ENCODE measurements at places on chromosomes 16 and 17.

GRCh38 chr16:1810536-1810935 lies 16.1 kb downstream of the HAGH start:
- DNase-seq: no peak

DNA sequence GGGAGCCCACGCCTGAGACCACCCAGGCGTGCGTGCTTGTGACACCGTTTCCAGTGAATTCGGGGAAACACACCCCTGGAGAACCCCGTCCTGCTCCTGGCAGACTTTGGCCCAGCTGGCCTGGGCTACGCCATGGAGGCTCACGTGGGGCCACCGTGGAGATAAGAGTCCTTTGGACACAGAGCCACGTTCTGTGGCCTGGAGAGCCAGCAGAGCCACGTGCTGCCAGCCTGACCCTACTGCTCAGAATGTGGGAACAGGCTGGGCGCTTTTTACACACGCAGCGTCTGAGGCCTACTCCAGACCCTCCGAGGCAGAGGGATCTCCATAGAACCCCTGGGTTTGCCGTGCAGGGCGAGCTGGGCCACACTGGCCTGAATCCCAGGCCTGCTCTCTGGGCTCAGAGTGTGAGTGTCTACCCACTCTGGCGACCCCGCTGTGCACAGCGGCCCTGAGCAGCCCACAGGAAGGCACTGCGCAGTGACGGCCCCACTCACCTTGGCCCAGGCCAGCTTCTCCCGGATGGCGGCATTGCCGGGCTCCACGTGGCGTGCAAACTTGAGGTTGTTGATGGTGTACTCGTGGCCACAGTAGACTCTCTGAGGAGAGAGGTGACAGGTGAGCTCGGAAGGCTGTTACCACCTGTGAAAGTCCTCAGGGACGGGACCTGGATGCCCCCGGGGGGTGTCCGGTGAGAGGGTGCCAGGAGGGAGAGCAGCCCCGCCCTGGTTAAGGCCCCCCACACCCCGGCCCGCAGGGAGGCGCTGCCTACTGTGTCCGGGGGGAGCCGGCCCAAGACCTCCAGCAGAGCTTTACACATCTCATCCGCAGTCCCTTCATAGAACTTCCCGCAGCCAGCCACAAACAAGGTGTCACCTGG lies 10.0 kb downstream of the HAGH start:
- no peak for DNase-seq

DNA sequence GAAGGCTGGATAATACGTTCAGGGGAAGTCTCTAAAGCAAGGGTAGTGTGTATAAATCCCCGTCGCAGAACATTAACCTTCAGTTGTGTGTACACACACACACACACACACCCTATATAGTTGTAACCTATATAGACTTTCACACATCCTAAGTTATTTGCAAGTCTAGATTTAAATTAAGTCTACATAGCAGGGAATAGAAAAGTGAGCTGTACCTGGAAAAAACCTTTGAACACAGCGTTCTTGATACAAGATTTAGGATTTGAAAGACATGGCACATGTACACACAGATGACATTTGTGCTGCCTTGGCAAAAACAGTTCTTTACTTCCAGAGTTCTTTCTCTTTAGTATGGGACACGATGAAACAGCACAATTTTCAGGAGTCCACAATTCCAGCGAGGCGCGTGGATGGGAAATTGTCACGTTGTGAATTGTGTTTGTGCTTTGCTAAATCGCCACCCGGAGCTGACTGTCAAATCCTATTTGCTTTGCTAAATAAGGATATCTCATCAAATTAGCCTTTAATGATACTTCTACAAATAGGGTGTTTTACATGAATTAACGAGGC lies 233.9 kb downstream of the MRTFB start:
- DNase-seq: no peak

- peak; percentile 31 for DNase-seq
Observed at GRCh38 chr16:67968400-67969253, at the start of gene SLC12A4. TSS of gene SLC12A4 (minus strand) at chr16:67968637. CDS start at chr16:67968553, 84 bp downstream.

DNA sequence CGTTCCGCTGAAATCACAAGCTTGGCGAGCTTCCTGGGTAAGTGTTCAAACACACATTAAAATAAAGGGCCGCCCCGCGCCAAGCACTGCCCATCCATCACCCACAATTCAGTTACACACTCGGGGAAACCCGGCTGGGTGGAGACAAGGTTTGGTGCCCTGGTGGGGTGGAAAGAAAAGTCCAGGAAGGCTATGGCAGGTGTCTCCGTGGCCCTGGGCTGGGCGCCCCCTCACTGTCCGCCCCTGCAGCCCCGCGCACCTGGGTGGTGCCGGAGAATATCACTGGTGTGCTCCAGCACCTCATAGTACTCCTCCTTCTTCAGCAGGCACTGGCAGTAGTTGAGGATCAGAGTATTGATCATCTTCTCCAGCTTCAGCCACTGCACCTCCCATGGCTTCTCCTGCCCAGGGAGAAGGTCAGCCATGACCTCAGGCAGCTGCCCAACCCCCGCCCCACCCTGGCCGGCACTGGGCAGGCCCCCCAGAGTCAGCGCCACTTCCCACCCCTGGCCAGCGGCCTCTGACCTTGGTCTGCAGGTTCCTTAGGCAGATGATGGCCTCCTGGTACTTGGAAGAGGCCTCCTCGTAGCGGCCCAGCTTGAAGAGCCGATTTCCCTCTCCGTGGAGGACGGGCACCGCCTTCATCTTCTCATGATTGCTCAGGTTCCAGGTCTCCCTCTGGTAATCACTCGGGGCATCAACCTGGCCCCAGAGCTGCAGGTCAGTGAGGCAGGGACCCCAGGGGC lies 8.4 kb downstream of the AIPL1 start:
- DNase-seq: no peak

- peak; percentile 58 for DNase-seq
Observed at GRCh38 chr17:67390646-67391361, 13.7 kb downstream of the PITPNC1 start.

DNA sequence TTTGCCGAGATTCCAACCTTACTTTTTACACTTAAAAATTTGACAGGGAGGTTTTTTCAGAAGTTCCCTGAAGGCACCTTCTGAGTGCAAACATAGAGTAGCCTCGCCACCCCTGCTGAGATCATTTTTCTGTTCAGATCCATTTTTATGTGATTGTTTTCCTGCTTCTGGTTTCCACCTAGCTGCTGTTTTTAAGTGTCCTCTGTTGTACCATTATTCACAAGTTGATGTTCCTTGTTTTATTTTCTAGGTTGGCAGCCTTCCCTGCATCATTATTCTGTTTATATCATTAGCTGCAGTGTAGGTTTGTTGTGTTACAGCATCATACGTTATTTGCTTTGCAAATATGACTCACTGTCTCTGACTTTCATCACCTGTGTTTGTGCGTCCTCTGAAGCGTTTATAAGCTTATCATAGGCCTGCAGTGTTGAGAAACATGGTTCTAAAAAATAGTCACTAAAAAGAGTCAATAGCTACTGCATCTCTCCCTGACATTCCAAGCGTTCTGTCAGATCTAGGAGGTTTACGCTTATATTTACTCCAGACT lies 116.9 kb upstream of the CLEC3A start:
- DNase-seq: no peak

DNA sequence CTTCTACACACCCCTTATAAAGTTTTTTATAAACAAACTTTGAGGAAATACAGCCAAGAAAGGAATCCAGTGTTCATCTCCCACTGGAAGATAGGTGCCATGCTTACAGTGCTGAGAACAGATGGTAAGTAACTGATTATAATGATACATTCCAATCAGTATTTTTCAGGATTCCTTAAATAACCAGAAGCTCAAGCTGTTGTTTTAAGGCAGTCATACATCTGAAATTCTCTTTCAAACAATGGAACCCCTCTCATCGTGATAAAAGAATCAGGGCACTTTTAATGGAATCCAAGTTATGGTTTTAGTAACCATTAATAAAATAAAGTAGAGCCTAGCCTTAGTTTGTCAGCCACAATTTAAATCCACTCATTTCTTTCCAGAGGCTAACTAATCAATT lies 56.1 kb upstream of the STAC2 start:
- no peak for DNase-seq

GRCh38 chr17:43338886-43339516 lies 59.8 kb upstream of the ARL4D start:
- DNase-seq: peak; percentile 87

DNA sequence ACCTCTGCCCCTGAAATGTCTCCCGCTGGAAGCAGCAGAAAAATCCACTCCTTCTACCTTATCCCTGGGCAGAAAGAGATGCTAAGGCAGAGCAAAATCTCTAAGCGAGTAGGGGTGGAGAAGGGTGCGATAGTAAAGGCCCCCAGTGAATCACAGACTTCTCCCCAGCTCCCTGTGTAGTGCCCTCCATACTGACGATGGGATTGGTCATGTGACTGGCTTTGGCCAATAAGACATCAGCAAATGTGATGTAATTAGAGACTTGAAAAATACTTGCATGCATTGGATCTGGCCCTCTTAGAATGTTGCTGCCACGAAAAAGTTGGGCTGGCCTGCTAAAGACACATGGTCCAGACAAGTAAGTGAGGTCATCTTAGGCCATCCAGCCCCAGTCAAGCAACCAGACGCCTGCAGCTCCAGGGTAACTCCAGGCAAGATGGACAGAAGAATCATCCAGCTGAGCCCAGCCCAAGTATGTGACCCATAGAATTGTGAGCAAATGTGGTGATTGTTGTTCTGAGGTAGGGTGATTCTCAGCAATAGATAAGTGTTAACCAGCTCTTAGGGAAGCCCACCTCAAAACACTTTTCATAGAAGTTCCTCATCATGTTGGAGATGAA lies 36.0 kb downstream of the HASPIN start:
- no peak for DNase-seq

- DNase-seq: no peak
Observed at GRCh38 chr17:55219934-55220333, 44.8 kb upstream of the HLF start.

GRCh38 chr17:18981642-18982424 lies 22.7 kb downstream of the FAM83G start:
- DNase-seq: no peak

DNA sequence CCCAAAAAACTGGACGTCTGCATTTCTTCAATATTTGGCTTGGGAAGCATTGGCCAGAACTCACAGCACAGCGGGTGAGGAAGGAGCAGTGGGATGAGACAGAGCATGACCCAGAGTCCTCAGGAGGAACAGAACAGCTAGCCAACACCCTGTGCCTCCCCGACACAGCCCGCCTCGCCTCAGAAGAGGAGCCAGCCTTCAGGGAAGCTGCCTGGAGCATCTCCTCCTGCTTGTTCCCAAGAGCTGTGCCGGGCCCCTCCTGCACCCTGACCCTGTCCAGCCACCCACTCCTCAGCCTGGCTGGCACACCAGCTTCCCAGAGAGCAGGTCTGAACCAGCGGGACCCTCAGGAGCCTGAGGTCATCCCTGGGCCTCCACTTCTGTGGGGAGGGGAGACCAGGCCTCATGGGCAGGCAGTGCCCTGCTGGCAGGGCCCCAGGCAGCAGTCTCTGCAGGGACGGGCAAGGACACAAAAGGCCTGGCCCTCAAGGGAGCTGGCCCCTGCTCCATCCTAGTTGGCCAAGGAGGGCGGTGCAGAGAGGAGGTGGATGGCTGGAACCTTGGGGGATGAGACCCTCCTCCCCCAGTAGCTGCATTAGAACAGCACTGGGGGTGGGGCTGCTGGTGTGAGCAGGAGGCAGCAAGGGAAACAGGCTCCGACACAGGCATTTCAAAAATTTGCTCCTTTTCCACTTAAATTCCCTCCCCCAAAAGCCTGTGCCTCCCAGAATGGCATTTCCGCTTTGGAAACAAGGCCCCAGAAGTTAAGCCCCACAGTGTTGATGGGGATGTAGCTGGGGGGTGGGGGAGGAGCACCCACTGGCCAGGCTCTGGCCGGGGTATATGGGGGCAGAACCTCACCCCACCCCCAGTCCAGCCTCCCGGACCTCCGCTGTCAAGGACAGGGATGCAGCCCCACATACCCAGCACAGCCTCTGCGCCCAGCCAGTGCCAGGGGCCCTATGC lies 1.8 kb upstream of the BCAR1 start:
- DNase-seq: no peak

DNA sequence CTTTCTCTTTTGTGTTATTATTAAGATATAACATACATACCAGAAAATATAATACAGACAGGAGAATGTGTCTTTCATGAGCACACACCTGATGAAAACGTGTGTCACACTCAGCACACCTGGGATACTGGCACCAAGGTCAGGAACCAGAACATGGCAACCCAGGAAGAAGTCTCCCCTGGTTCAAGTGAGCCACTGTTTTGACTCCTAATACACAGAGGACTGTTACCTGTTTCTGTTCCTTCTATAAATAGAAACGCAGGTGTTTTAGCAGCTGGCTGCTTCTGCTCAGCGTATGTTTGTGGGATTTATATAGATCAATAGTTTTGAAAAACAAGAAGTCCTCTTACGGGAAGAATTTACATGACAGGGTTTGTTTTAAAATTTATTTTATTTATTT lies 3.5 kb downstream of the SEC14L1 start:
- no peak for DNase-seq

DNA sequence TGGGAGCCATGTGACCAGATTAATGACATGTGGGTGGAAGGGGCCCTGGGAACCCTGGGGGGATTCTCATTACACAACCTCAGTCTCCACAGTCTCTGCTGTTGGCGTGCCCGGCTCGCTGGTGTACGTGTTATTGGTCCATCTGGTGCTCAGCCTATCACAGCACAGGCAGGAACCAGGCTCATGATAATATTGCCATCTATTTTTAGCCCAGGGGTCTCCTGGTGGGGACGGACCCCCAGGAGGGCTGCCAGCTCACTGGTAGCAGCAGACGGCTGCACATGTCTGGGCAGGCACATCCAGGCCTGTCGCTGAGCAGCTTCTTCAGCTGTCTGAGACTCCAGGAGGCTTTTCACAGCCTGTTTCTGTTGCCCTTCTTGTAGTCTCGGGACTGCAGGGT lies 123.8 kb downstream of the RAB11FIP4 start:
- no peak for DNase-seq

GRCh38 chr17:79681628-79682261 lies 49.0 kb upstream of the ENPP7 start:
- DNase-seq: no peak

GRCh38 chr16:87384162-87384874 lies 742 bp upstream of the FBXO31 start:
- DNase-seq: peak; percentile 80

DNA sequence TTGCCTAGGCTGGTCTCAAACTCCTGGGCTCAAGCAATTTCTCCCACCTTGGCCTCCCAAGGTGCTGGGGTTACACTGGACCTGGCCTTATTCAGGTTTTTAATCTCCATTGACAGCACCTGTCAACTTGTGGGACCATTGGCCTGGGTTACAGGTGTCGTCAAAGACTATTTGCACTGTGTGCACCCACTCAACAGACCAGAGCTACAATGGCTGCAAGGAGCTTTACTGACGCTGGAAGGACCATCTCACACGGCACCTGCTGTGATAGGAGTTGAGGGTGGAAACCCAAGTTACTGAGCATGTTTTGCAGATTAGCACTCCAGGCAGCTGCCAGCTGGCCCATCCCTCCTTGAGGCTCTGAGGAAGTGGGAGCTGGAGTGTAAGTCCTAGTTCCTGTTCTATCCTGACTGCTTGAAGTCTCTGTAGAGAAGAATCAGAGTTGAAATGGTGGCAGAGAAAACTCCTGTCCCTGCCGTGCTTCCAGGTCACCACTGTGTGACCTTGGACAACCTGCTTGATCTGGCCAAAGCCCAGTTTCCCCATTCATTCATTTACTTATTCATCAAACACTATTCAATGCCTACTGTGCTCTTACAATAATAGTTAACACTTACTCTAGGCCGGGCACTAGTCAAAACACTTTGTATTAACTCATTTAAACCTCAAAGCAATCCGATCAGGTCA lies 42.4 kb upstream of the LONP2 start:
- DNase-seq: no peak

Measured in dorsolateral prefrontal cortex (tissue), 122 donors.